T-cell (primary cell): ENCODE measurements at places on chromosomes 2 and 18. TPM values are rescaled to one million over a fixed set of nuclear protein-coding genes. Genes with fewer than 3 reads are reported as not detected.

The PPP1R1C gene
- total RNA-seq = not detected

The CCDC74B gene
- not detected for total RNA-seq

DNA sequence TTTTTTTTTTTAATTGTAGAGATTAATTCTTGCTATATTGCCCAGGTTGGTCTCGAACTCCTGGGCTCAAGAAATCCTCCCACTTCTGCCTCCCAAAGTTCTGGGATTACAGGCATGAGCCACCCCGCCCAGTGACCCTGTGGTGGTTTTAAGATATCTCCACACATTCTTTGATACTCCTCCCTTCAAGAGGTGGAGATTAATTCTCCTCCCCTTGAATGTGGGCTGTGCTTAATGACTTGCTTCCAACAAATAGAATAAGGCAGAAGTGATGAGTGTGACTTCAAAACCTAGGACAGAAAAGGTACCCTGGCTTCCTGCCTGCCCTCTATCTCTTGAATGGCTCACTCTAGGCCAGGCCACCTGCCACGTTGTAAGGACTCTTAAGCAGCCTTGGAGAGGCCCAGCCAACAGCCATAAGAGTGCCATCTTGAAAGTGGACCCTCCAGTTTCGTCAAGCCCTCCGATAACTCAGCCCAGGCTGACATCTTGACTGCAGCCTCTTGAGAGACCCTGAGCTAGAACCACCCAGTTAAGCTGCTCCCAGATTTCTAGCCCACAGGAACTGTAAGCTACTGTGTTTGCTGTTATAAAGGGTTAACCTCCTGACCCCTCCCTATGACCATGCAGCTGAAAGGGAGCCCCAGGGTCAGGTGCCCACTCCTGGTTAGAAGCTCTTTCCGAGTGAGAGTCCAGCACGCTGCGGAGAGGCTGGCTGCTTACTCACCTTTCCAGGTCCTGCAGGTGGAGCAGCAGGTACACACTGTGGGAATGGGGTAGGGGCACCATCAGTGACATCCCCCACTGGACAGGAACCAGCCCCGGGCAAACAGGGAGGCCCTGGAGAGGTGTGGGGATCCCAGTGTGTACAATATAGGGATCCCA, 27.6 kb downstream of the MRPL35 start:
- H3K27ac ChIP-seq = no peak overlapping the region
- H3K36me3 ChIP-seq = no peaks in the 10 kb centered on the region
- H3K4me3 ChIP-seq = no peak overlapping the region
- H3K4me1 ChIP-seq = peaks cover 2% of the 10 kb centered on the region
- no peak for DNase-seq

DNA sequence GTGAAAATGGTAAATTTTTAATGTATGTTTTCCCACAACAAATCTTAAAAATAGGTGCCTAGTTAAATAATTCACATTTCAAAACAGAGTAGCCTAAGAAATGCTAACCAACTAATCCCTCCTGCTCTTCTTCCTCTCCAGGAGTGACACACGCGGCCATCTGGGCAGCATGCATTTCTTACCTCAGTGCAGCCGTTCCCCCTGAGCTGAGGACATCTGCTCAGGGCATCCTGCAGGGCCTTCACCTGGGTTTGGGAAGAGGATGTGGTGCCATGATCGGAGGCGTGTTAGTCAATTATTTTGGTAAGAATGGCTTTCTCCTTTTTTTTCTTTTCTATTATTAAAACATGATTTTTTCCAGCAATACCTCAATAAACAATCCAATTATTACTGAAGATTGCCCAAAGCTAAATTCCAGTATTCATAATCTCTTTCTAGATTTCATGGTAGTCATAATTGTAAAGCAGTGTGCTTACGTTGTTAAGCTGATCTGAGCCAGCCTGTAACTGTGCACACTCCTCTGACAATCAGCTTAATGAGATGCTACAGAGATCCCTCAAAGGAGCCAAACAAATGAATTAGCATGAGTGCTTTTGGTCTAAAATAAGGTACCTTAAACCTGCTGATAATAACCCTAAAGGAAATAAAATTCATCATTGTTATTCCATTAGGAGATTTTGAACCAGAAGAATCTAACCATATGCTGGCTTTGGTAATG, 45.8 kb downstream of the NEMP2 start:
- H3K4me1 ChIP-seq = peaks cover 8% of the 10 kb centered on the region
- no peak overlapping the region for H3K27ac ChIP-seq
- H3K4me3 ChIP-seq = no peak overlapping the region
- DNase-seq = no peak

DNA sequence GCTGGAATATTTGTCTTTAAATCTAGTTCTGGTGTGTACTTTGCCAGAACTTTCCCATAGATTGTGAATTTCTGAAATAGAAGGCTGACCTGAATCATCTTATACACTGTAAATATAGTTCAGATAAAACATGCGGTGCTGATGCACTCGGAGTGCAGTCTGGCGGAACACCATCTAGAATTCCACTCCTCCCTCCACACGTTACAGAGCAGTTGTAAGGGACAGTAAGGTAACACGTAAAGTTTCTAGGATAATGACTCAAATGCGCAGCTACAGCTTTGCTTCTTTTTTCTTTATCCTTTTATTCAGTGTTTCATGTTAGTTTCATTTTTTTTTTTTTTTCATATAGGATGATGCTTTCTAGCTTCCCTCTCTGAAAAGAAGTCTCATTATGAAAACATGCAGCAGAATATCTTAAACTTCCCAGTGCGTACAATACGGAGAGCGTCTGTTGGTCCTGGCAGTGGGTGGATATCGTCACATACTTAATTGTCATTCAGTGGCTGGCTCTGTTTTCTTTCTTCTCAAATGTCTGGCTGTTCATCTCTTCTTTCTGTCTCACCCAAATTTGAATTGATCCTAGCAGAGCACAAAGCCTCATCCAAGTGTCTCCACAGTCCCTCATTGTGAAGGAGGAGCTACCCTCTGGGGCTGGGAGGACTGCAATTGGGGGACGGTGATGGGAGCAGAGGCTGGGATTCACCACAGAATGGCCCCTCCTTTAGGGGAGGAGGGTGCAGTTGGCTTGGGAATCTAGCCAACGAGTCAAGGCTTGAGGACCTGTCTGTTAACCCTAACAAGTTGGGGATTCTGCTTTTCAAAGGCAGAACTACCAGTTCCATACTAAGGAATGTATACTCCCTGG, 138.8 kb downstream of the MYT1L start:
- H3K36me3 ChIP-seq = no peaks in the 10 kb centered on the region
- H3K27ac ChIP-seq = no peak overlapping the region
- no peak overlapping the region for H3K4me3 ChIP-seq
- no peaks in the 10 kb centered on the region for H3K27me3 ChIP-seq
- DNase-seq = no peak

DNA sequence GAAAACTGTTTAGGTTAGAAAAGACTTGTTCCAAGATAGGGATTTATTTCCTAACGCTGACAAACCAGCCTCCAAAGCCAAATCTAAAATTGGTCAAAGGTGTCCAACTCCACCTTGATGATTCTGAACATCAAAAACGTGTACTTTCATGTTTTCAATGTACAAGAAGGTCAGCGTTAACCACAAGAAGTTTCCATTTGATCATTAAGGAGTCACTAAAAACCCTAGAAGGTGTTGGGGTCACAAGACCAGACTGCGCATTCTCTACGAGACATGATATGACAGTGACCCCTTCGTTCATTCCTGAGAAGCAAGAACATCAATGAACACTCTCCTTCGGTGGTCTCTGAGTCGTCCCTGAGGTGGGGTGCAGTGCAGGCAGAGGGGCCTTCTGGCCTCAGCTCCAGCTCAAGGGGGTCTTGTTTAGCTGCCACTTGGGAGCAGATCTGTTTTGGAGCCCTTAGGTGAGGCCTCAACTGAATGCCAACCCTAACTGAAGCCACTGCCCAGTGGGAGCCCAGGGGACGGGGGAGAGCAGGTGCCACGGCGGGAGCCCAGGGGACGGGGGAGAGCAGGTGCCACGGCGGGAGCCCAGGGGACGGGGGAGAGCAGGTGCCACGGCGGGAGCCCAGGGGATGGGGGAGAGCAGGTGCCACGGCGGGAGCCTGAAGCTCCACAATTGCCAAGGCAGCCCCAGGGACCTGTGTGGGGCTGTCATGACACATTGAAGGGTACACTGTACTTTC, 55.2 kb downstream of the PARD6G start:
- no peaks in the 10 kb centered on the region for H3K36me3 ChIP-seq
- H3K27ac ChIP-seq = no peak overlapping the region
- no peaks in the 10 kb centered on the region for H3K4me1 ChIP-seq
- no peaks in the 10 kb centered on the region for H3K27me3 ChIP-seq

DNA sequence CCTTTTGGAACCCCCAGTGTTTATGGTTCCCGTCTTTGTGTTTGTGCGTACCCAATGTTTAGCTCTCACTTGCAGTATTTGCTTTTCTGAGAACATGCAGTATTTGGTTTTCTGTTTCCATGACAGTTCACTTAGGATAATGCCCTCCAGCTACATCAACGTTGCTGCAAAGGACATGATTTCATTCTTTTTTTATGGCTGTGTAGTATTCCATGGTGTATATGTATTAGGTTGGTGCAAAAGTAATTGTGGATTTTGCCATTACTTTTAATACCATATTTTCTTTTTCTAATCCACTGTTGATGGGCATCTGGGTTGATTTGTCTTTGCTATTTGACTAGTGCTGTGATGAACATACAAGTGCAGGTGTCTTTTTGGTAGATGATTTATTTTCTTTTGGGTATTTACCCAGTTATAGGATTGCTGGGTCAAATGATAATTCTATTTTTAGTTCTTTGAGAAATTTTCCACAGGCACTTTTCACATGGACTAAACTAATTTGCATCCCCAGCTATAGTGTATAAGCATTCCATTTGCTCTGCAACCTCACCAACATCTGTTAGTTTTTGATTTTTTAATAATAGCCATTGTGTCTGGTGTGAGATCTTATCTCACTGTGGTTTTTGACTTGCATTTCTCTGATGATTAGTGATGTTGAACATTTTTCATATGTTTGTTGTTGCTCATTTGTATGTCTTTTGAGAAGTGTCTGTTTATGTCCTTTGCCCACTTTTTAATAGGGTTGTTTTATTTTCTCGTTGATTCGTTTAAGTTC, 63.6 kb downstream of the CERS6 start:
- no peaks in the 10 kb centered on the region for H3K27me3 ChIP-seq
- no peak overlapping the region for H3K4me3 ChIP-seq
- DNase-seq = no peak
- H3K4me1 ChIP-seq = peaks cover 15% of the 10 kb centered on the region
- no peak overlapping the region for H3K27ac ChIP-seq

- no peak overlapping the region for H3K27ac ChIP-seq
- H3K27me3 ChIP-seq = no peaks in the 10 kb centered on the region
- no peak for DNase-seq
- no peaks in the 10 kb centered on the region for H3K4me1 ChIP-seq
- peaks cover 63% of the 10 kb centered on the region for H3K36me3 ChIP-seq
- no peak overlapping the region for H3K4me3 ChIP-seq
Measured at GRCh38 chr2:24269265-24269664, 91.1 kb downstream of the ITSN2 start.

GRCh38 chr2:173087793-173088496, 12.3 kb downstream of the MAP3K20 start:
- H3K27me3 ChIP-seq = no peaks in the 10 kb centered on the region
- H3K4me1 ChIP-seq = no peaks in the 10 kb centered on the region
- no peak overlapping the region for H3K4me3 ChIP-seq
- H3K36me3 ChIP-seq = no peaks in the 10 kb centered on the region
- H3K27ac ChIP-seq = no peak overlapping the region

- no peaks in the 10 kb centered on the region for H3K4me1 ChIP-seq
- no peak for DNase-seq
- no peak overlapping the region for H3K4me3 ChIP-seq
- no peaks in the 10 kb centered on the region for H3K27me3 ChIP-seq
Measured at GRCh38 chr2:162103443-162104009, 29.5 kb upstream of the DPP4 start.

DNA sequence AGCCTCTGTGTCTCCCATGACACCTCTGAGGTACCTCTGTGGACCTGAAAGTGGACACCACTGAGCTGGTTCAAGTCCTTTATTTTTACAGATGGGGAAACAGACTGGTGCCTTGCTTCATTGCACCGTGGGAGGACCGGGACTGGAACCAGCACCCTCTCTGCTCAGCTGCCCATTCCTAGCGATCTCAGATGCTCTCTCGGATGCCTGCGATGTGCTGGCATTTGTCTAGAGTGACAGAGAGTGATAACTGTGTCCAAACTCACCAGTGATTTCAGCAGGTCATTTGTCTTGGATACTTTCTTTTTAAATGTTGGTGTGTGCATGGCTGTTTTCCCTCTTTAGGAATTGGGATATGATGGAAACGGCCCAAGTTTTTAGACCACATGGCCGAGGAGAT, 30.1 kb upstream of the LYPD6B start:
- no peaks in the 10 kb centered on the region for H3K4me1 ChIP-seq
- H3K27ac ChIP-seq = no peak overlapping the region
- no peak overlapping the region for H3K4me3 ChIP-seq
- no peaks in the 10 kb centered on the region for H3K36me3 ChIP-seq
- H3K27me3 ChIP-seq = no peaks in the 10 kb centered on the region

GRCh38 chr2:163681745-163682144, 54.1 kb downstream of the FIGN start:
- no peak for DNase-seq
- no peak overlapping the region for H3K27ac ChIP-seq
- H3K36me3 ChIP-seq = no peaks in the 10 kb centered on the region
- H3K4me1 ChIP-seq = no peaks in the 10 kb centered on the region
- no peaks in the 10 kb centered on the region for H3K27me3 ChIP-seq

DNA sequence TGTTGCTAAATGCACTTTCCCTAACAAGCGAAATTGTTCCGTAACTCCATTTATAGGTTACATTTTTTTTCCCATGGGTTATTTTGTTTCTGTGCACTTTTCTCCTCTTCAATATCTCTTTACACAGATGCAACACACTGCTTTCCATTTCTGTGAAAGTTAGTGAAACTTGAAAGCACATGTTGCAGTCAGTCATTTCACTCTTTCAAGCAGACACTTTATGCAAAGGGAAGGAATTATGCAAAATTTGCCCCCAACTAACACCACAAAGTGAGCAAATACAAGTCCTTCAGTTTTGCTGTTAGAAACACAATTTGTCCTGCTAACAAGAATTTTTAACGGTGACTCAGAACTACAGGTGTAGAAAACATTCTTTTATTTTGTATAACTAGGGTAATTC, 124.8 kb downstream of the PTH2R start:
- H3K27ac ChIP-seq = no peak overlapping the region
- H3K4me1 ChIP-seq = no peaks in the 10 kb centered on the region

- H3K4me3 ChIP-seq = no peak overlapping the region
- no peaks in the 10 kb centered on the region for H3K4me1 ChIP-seq
- peaks cover 57% of the 10 kb centered on the region for H3K36me3 ChIP-seq
- H3K27me3 ChIP-seq = no peaks in the 10 kb centered on the region
- no peak overlapping the region for H3K27ac ChIP-seq
Measured at GRCh38 chr18:12338382-12338781, 30.3 kb downstream of the TUBB6 start.

DNA sequence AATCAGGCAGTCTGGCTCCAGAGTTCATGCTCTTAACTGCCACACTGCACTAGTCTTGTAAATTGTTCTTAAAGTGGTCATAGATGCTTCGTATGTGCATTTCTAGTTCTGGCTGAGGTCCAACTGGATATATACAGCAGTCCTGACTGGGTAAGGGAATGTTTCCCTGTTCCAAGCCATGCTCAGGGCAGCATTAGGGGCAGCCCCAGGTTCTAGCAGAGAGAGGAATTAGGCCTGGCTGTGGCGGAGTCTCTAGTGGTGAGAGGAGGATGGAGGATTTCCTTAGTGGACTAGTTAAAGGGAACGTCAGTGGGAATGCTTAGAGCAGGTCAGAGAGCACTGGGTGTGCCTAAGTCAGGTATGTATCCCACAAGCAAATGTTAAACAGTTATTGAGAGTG, 28.0 kb downstream of the UBE2E3 start:
- no peak for DNase-seq
- H3K27ac ChIP-seq = no peak overlapping the region
- H3K4me1 ChIP-seq = no peaks in the 10 kb centered on the region
- H3K27me3 ChIP-seq = no peaks in the 10 kb centered on the region

GRCh38 chr2:225366731-225367130, 32.8 kb upstream of the NYAP2 start:
- H3K4me3 ChIP-seq = no peak overlapping the region
- DNase-seq = no peak
- H3K27me3 ChIP-seq = no peaks in the 10 kb centered on the region
- no peaks in the 10 kb centered on the region for H3K36me3 ChIP-seq
- no peaks in the 10 kb centered on the region for H3K4me1 ChIP-seq
